Glutamatergic neuron (in vitro differentiated cells): ENCODE measurements at places on chromosomes 6 and 20. TPM values are rescaled to one million over a fixed set of nuclear protein-coding genes. Genes with fewer than 3 reads are reported as not detected.

The ID1 gene
- total RNA-seq = 92.0 TPM

DNA sequence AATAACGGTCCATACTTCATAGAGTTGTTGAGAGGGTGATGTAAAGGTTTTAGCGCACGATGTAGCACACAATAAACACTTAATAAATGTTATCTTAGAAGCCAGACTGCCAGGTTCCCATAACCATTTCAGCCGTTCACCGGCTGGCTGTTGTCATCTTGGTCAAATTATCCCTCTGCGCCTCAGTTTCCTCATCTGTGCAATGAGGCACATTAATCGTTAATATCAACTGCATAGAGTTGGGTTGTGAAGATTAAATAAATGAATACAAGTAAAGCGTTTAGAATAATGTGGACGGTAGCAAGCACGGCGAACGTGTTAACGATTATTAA is 432 bp upstream of the PSMF1 start:
- H3K4me3 ChIP-seq = peak overlapping the region; percentile 99
- no peak for DNase-seq
- peaks cover 11% of the 10 kb centered on the region for H3K27me3 ChIP-seq
- peaks cover 5% of the 10 kb centered on the region for H3K36me3 ChIP-seq
- peak overlapping the region; percentile 0 for H3K27ac ChIP-seq

GRCh38 chr6:27865850-27866356 is 46.3 kb downstream of the OR2B2 start:
- H3K27me3 ChIP-seq = peaks cover 2% of the 10 kb centered on the region
- H3K27ac ChIP-seq = peak overlapping the region; percentile 80
- peak overlapping the region; percentile 96 for H3K4me3 ChIP-seq
- H3K4me1 ChIP-seq = no peaks in the 10 kb centered on the region
- H3K36me3 ChIP-seq = peaks cover 5% of the 10 kb centered on the region

The SUMO4 gene
- 1.3 TPM for total RNA-seq

GRCh38 chr6:94300424-94301144 is 881.2 kb upstream of the EPHA7 start:
- no peak for DNase-seq
- no peaks in the 10 kb centered on the region for H3K36me3 ChIP-seq
- H3K27ac ChIP-seq = no peak overlapping the region
- H3K27me3 ChIP-seq = no peaks in the 10 kb centered on the region
- H3K4me1 ChIP-seq = no peaks in the 10 kb centered on the region
- no peak overlapping the region for H3K4me3 ChIP-seq

GRCh38 chr20:48652961-48653705 is 174.7 kb downstream of the PREX1 start:
- H3K4me3 ChIP-seq = no peak overlapping the region
- no peak overlapping the region for H3K27ac ChIP-seq
- H3K4me1 ChIP-seq = peaks cover 11% of the 10 kb centered on the region
- H3K27me3 ChIP-seq = peaks cover 17% of the 10 kb centered on the region
- peaks cover 28% of the 10 kb centered on the region for H3K36me3 ChIP-seq

DNA sequence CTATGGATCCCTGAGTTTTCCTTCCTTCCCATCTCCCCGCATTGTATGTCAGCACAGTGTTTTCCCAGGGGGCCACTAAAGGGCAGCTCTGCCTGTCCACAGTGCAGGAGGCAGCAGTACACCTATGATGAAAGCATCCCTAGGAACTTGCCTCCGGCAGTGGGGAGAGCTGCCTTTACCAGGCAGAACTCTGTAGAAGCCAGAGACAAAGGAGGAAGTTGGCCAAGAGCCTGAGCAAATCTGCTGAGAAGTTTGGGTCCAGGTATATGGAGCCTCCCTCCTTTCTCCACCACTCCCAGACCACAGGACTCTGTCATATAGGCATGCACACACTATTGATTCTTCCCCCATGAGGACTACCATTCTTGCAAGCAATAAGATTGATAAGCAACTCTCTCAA is 282.7 kb downstream of the TBC1D7 start:
- no peaks in the 10 kb centered on the region for H3K36me3 ChIP-seq
- no peak for DNase-seq
- H3K27ac ChIP-seq = no peak overlapping the region
- H3K4me3 ChIP-seq = no peak overlapping the region

The KCNK5 gene
- total RNA-seq = 0.71 TPM

- no peak overlapping the region for H3K4me3 ChIP-seq
- H3K4me1 ChIP-seq = peaks cover 14% of the 10 kb centered on the region
- H3K27ac ChIP-seq = no peak overlapping the region
- DNase-seq = no peak
- peaks cover 8% of the 10 kb centered on the region for H3K36me3 ChIP-seq
These were observed 197.6 kb downstream of the DTNBP1 start for GRCh38 chr6:15465212-15465611.

DNA sequence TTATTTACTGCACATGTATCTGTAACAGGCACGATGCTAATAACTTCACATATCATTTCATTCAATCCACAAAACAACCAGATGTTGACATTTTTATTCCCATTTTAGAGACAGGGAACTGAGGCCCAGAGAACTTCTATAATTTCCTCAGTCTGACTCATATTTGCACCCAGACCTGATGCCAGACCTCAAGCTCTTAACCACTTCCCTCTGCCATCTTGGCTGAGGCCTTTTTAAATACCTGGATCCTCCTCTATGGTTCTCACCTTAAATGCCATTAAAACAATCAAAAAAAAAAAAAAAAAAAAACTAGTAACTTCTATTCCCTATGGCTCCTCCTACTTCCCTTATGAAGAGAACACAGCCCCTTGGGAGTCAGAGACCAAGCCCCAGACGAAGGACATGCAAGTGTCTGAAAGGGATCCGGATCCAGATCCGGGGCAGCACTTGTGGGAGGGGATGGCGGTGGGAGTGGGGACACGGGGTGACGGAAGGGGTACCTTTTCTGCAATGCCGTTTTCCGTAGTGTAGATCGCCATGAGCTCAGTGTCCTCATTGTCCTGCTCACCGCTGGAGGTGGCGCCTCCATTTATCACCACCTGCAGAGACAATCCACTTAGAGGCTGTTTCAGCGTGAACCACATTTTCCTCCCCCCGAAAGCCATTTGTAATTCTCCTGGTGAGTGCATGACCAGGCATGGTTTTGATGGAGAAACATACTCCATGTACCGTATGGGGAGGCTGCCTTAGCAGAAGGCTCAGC is 88.7 kb downstream of the SLC23A2 start:
- no peak overlapping the region for H3K27ac ChIP-seq
- H3K36me3 ChIP-seq = no peaks in the 10 kb centered on the region
- H3K4me3 ChIP-seq = no peak overlapping the region
- DNase-seq = no peak
- no peaks in the 10 kb centered on the region for H3K27me3 ChIP-seq

DNA sequence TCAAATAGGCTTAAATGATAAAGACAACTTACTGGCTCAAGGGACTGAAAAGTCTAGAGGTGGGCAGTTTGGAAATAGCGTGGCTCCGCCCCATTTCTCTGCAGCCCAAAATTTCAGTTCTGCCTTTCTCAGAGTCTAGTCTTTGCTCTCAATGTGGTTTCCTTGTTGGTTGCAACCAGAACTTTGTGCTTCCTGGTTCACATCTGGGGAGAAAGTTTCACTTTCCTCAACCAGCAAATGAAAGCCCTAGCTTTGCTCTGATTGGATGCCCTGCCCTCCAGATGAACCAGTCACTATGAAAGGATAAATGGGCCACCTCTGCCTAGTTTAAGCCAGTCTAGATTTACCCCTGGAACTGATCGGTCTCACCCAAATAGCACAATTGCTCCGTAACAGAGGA is 14.9 kb downstream of the SYCP2L start:
- H3K36me3 ChIP-seq = no peaks in the 10 kb centered on the region
- no peak overlapping the region for H3K4me3 ChIP-seq
- no peaks in the 10 kb centered on the region for H3K27me3 ChIP-seq
- H3K27ac ChIP-seq = no peak overlapping the region

- no peak overlapping the region for H3K27ac ChIP-seq
- H3K27me3 ChIP-seq = no peaks in the 10 kb centered on the region
- H3K4me1 ChIP-seq = no peaks in the 10 kb centered on the region
- H3K36me3 ChIP-seq = no peaks in the 10 kb centered on the region
- peak; percentile 67 for DNase-seq
These were observed 608.4 kb downstream of the EPHA7 start for GRCh38 chr6:92810913-92811312.

GRCh38 chr6:74597266-74597665 is 608.6 kb downstream of the COL12A1 start:
- H3K27ac ChIP-seq = no peak overlapping the region
- peaks cover 2% of the 10 kb centered on the region for H3K27me3 ChIP-seq
- DNase-seq = no peak
- H3K4me3 ChIP-seq = no peak overlapping the region

DNA sequence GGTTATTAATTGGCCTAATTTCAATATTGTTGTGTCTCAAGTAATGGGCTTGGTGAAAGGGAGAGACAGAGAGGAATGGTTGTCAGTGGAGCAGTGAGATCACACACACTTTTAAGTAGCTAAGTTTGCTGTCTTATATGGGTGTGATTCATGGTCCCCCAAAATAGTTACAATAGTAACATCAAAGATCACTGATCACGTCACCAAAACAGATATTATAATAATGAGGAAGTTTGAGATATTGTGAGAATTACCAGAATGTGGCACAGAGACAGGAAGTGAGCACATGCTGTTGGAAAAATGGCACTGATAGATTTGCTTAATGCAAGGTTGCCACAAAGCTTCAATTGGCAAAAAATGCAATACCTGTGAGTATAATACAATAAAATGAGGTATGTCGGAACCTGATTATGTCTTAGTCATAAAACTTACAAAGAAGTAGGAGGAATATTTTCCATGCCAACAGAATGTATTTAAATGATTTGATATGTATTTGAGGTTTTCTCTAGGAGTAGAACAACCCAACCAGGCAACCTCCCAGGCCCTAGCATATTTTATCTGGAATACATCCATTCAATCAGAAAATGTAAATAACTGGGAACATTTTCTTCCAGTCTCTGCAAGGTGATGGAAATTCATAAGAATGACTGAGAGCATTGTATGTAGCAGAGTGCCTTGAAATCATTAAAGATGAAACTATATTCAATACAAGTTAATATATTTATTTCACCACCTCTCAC is 167.8 kb downstream of the CARMIL1 start:
- no peak overlapping the region for H3K4me3 ChIP-seq
- H3K4me1 ChIP-seq = peaks cover 22% of the 10 kb centered on the region
- DNase-seq = no peak
- H3K36me3 ChIP-seq = no peaks in the 10 kb centered on the region

GRCh38 chr20:62804627-62805154 is at the start of gene OGFR:
Gene OGFR, plus strand, starts transcription at chr20:62804835. Its CDS starts 25 bp downstream, at chr20:62804860.
- peaks cover 9% of the 10 kb centered on the region for H3K27me3 ChIP-seq
- DNase-seq = peak; percentile 65
- H3K4me3 ChIP-seq = peak within 1 kb of the TSS; percentile 89
- peak within 1 kb of the TSS; percentile 80 for H3K27ac ChIP-seq

DNA sequence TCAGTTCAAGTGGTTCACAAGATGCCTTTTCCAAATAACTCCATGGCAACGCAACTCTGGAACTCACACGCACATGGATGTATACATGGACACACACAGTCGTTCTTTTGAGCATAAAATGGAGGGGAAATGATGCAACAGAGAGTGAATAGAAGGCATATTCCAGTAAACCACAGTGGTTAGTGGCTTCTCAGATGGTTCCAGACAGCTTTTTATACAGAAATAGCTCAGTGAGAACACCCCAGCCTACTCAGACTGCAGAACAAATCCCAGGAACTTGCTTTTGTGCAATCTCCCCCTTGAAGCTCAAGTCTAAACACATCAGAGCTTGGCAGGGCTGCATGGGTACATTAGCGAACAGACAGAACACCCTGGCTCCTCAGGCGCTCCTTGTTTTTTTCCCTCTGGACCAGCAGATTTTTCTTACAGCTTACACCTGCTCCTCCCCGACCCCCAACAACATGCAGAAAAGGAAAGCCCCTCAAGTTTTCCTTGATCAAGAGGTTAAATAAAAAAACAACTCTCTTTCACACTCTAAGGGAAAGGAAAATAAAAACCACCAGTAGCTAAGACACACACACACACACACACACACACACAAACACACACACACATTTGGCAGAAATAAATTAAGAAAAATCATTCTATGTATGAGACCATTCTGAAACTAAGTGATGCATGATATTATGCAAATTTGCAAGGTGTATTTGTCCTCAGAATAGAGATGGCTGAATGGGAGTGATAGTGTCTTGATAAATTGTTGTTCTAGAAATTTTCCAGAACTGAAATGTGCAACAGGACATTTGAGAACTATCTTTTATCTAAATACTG is 51.2 kb upstream of the RANBP9 start:
- H3K4me3 ChIP-seq = no peak overlapping the region
- no peak for DNase-seq
- no peak overlapping the region for H3K27ac ChIP-seq
- H3K27me3 ChIP-seq = no peaks in the 10 kb centered on the region
- H3K36me3 ChIP-seq = no peaks in the 10 kb centered on the region

The SALL4 gene
- total RNA-seq = 41.0 TPM

The CD93 gene
- not detected for total RNA-seq

DNA sequence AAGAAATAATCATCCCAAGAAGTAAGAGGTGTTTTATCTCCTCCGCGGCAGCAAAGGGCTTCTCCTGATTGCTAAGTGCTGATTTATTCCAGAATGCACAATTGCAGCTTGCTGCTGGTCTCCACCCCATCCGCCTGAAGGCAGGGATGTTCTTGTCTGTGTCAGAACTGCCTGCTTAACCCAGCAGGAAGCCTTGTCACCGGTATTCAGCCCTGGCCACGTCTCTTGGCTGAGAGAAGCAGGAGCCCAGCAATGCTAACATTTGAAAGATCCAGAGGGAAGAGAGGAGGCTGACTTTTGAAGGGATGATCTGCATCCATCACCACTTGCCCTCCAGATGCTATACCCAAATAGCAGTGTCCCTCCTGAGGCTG is 4.2 kb downstream of the SCML4 start:
- H3K36me3 ChIP-seq = no peaks in the 10 kb centered on the region
- H3K4me3 ChIP-seq = no peak overlapping the region
- DNase-seq = no peak
- H3K27ac ChIP-seq = no peak overlapping the region
- peaks cover 14% of the 10 kb centered on the region for H3K4me1 ChIP-seq

The OPRL1 gene
- 2.9 TPM for total RNA-seq

The TGM3 gene
- total RNA-seq = not detected
